ENCODE measurements at places on chromosomes 5 and 9.

- DNase-seq = no peak
These were observed 1.5 kb upstream of the IL7R start for GRCh38 chr5:35855187-35855586.

DNA sequence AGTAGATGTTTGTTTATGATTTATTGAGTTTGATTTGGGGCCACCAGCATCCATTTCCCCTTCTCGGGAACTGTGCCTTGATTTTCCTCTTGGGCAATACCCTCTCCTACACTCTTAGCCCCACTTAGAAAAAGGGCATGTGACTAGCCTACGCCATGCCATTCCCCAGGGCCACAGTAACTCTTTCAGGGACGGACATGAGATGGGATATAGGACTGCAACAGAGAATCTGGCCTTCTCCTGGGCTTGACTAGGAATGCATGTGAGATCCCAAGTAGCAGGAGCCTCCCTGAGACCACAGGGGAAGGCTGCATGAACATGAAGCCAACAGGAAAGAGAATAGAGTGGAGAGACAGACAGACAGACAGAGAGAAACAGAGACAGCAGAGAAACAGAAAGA, 30.7 kb upstream of the SPARC start:
- DNase-seq = no peak

DNA sequence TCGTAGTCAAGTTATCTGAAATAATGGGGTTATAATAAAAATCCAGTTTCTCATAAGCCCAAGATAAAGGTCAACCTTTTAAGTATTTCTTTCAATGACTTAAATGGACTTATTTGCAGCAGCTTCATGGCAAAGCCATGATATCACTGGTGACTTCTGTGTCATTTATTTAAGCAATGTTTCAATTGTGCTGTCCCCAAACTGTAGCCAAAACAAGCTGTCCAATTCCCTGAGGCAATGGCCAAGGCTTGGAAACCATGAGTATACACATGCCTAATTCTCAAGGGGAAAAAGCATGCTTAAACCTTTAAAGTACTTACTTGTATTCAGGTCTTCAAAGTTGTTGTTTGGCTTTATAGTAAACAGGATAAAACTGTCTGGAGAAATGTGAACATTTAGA, 376.4 kb upstream of the TNC start:
- no peak for DNase-seq

DNA sequence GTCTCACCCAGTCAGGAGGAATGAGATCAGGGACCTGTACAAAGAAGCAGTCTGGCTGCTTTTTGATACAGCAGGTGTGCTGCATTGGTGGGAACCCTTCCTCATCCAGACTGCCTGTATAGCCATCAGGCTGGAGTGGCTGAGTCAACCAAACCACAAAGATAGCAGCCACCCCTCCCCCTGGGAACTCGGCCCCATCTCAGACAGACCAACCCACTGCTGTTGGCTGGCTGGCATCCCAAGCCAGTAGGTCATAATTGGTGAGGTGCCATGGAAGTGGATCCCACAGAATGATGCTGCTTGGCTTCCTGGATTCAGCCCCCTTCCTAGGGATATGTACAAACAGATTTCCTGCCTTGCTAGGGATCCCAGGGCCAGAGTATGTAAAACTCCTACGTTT, 60.9 kb downstream of the YTHDC2 start:
- no peak for DNase-seq

DNA sequence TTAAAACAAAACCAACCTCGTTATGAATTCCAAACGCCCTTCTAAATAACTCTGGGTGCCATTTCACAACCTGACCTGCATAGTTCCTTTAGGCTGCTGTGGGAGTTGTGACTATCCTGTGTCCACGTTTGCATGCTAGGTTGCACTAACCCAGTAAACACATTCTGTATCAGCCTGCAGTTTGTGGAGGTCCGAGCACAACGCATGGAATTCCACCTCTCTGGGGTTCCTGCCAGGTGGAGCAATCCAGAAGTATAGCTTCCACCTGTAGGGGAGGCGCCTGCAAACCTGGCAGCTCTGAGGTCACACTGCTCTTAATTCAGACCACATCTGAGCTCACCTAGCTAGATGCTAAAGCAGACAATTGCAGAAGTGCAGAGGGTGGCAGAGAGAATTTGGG, 57.2 kb downstream of the MARCHF3 start:
- no peak for DNase-seq
